ENCODE measurements at places on chromosomes 4 and X.

GRCh38 chr4:121243485-121243884 lies 79.4 kb upstream of the TNIP3 start:
- DNase-seq = no peak

DNA sequence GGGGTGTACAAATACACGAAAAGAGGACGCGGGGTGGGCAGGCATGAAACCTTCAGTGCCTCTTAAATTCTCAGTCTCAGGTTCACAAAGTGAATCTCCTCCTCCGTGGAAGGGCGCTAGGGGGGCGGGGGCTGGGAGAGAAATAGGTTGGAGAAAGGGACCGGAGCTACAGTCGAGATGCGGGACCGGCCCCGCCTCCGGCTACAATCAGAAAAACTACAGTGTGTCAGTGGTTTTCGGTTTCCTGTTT lies 3.4 kb downstream of the MAML3 start:
- peak; percentile 64 for DNase-seq

- no peak for DNase-seq
Observed at GRCh38 chr4:139659735-139660424, 5.7 kb upstream of the MGST2 start.

DNA sequence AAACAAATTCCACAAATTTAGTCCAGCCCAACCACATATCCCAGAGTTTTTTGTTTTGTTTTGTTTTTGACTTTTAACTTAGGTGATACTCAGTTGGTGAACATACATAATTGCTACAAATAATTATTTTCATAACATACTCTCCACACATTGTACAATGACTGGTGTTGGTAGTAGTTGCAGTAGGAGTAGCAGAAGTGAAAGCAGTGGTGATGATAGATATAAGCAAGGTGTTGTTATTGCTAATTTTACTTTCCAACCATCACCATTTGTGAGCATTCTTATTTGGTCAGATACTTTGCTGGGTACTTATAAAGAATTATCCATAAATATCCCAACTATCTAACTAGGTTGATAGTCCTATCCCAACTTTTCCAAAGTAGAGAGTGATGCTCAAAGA lies 47.3 kb downstream of the ARHGAP24 start:
- no peak for DNase-seq
